ENCODE measurements at places on chromosomes 13 and 19.

DNA sequence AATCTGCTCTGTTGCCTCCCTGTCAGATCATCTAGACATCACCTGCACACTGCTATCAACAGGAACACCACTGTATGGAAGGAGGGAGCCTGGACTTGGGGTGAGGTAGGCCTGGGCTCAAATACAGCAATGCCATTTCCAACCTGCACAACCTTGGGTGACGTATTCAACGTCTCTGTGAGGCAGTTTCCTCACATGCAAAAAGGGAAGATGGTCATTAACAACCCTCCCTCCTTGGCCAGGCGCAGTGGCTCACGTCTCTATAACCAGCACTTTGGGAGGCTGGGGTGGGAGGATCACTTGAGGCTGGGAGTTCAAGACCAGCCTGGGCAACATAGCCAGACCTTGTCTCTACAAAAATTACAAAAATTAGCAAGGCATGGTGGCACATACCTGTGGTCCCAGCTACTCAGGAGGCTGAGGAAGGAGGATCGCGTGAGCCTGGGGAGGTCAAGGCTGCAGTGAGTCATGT is 13.1 kb downstream of the XRCC1 start:
- no peak for DNase-seq

DNA sequence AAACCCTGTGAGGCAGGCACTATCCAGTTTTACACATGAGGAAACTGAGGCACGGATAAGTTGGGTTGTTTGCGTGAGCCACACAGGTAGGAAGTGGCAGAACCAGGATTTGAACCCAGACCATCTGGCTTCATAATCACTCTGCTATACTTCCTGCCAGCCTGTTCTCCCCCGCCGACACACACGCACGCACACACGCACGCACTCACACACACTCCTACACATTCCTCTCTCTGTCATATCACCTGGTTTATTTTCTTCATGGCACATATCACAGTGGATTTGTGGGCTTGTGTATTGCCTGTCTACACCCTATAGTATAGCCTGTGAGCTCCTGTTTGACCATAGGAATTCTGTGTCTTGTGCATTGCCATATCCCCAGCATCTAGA is 140.0 kb downstream of the SIPA1L3 start:
- no peak for DNase-seq

- no peak for DNase-seq
Measured at GRCh38 chr19:31310432-31311133, 38.7 kb downstream of the TSHZ3 start.

DNA sequence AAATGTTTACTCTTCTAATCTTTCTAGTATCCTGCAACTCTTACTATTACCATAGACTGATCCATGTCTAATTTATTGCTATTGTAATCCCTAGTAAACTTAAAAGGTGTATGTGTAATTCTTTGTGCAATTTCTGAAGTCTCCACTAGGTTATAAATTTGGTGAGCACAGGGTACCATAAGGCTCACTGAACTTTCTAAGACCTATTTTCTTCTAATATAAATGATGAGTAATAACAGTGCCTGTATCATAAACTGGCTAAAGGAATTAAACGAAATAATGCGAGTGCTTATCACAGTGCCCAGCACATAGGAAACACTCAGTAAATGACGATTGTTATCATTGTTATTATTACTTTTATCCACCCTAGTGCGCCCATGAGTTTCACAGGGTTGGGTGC is 119.1 kb downstream of the KLF12 start:
- DNase-seq = no peak

GRCh38 chr13:50215399-50215798 is 200.2 kb downstream of the KCNRG start:
- no peak for DNase-seq

- no peak for DNase-seq
Measured at GRCh38 chr13:23609414-23609760, 39.2 kb downstream of the TNFRSF19 start.

- no peak for DNase-seq
Measured at GRCh38 chr13:112601371-112601770, 13.4 kb upstream of the TUBGCP3 start.

- DNase-seq = no peak
Measured at GRCh38 chr19:48780631-48781391, 25.5 kb downstream of the FGF21 start.

DNA sequence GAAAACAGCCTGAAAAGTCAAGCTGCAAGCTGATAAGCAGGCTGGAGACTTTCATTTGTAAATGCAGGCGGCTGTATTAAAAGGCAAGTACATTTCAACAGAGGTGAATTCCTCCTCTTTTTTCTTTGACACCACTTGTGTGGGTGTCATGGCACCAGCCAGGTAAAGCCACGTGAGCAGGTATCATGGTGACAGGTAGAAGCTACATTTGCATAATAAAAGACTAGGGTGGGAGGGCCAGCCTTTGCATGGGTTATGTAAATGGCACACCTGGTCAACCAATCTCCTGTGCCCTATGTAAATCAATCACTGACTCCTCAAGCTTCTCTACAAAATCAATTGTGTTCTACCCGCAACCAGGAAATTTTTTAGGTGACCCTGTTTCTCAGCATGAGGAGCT is 68.2 kb downstream of the ZNF100 start:
- no peak for DNase-seq

- no peak for DNase-seq
Measured at GRCh38 chr19:33558856-33559255, 37.3 kb upstream of the PEPD start.

- DNase-seq = no peak
Measured at GRCh38 chr13:48641404-48641803, 12.3 kb upstream of the CYSLTR2 start.

DNA sequence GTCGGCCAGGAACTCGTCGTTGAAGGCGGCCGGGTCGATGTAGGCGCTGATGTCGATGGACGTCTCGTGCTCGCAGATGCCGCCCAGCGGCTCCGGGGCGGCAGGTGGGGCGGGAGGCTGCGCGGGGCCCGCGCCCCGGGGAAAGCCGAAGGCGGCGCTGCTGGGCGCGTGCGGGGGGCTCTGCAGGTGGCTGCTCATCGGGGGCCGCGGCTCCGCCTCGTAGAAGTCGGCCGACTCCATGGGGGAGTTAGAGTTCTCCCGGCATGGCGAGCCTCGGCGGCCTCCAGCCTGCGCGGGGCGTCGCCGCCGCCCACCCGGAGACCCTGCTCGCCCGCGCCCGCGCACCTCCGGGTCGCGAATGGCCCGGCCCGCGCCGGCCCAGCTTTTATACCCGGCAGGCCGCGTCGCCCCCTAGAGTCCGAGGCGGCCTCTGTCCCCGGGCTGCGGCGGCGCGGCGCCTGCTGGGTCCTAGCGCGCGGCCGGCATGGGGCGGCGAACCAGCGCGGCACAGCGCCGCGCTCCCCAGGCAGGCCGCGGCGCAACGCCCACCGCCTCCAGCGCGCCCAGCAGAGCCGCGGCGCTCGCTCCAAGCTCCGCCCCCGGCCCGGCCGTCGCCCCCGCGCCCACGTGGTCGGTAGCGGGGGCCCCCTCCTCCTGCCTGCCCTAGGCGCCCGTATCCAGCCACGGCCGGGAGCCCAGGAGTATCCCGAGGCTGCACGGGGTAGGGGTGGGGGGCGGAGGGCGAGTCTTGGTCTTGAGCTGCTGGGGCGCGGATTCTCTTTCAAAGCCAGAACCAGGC is at the start of gene CEBPA:
TSS of gene CEBPA (minus strand) at position 360 of the 799 bp plus-strand sequence. CDS start at position 240, 120 bp downstream.
- DNase-seq = peak; percentile 59

GRCh38 chr19:13104360-13104847 is 1.7 kb upstream of the LYL1 start:
- peak; percentile 78 for DNase-seq

DNA sequence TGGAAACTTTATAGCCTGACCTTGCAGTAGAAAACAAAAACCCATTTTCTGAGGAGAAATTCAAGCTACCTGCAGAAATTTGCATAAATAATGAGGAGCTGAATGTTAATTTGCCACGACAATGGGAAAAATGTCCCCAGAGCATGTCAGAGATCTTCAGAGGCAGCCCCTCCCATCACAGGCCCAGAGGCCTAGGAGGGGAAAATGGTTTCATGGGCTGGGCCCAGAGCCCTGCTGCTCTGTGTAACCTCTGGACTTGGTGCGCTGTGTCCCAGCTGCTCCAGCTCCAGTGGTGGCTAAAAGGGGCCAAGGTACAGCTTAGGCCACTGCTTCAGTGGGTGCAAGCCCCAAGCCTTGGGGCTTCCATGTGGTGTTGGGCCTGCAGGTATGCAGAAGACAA is 257.9 kb downstream of the NHLRC3 start:
- DNase-seq = no peak

DNA sequence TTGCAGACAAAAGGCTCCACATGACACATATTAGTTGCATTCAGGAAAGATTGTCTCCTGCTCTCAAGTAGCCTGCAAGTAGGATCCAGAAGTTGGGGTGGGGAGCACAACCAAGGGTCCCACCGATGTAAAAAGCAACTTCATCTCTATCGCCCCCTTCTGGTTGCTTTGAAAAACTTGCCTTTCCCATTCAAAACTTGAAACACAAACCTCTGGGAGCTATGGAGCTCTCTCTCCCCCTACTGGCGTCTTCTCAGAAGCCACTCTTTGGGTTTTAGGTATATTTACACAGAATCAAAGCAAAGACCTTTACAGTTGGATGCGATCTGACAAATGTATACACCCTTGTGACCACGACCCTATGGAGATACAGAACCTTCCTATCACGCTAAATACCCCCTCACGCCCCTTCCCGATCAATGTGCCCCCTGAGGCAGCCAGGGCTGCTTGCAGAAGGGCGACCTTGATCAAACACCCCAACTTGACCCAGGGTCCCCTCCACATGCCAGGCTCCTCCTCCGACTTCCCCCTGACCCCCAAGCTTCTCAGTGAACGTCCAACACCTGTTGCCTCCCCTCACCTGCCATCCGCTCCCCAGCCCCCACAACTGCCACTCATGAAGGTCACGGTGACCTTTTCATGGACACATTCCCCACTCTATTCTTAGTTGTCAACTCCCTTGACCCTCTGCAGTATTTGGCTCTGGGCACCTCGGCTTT is 10.1 kb downstream of the NOSIP start:
- DNase-seq = peak; percentile 56

DNA sequence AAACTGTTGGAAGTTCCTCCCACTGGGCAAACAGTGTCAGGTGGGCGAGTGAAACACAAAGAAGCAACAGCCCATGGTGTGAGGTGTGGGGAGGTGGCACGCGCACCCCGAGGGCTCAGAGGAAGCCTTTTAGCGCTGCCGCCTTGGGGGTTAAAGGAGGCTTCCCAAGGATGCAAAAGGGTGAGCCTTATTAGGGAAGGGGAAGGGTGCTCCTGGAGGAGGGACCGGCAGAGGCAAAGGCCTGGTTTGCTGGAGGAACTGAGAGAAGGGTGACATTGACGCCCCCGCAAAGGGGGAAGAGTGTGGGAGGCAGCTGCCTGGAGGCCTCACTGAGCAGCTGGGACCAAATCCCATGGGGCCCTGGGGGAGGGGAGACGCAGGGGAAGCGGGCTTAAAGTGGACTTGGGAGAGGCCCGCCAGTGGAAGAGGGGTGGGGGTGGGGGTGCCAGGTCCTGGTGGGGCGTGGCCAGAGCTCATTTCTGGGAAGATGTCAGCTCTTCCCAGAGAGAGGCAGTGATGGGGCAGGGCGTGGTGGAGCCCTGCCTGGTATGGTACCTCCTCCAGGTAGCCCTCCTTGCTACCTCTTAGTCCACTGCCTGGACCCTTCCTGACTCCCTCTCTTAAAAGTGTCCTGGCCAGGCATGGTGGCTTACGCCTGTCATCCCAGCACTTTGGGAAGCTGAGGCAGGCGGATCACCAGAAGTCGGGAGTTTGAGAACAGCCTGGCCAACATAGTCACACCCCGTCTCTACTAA is 12.0 kb upstream of the FCHO1 start:
- DNase-seq = no peak

- no peak for DNase-seq
Measured at GRCh38 chr13:110371550-110372465, 64.7 kb downstream of the COL4A2 start.

- no peak for DNase-seq
Measured at GRCh38 chr13:112165712-112166111, 98.8 kb downstream of the SOX1 start.

DNA sequence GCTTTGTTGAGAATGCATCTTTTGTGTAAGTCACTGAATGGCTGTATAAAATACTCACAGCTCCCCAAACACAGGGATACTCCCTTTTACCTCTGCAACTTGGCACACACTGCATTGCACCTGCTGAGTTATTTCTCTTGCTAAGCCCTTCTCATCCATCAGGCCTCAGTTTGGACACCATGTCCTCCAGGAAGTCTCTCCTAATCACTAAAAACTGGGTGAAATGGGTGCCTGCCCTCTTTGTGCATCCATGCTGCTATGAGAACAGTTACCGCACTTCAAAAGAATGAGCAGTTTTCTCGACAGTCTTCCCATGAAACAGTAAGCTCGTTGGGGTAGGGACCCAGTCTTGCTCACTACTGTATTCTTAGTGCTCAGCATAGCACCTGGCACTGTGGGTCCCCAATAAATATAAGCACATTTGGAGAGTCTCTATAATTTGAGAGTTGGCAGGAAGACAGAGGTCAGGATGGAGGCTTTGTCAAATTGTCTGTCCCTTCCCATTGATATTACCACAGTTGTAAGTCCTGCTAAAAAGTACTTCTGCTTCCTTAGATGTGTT is 4.6 kb upstream of the SLC25A30 start:
- DNase-seq = no peak

GRCh38 chr19:35392742-35393715 is 22.2 kb downstream of the GPR42 start:
- DNase-seq = no peak

- no peak for DNase-seq
Measured at GRCh38 chr19:5993201-5993600, 15.3 kb upstream of the RANBP3 start.
